ENCODE measurements at places on chromosomes 1 and 21. TPM values are rescaled to one million over a fixed set of nuclear protein-coding genes. Genes with fewer than 3 reads are reported as not detected.
A peak's percentile ranks its signal among the peaks of the same experiment; 100 is the strongest.

ATP6V1G3 gene
- not detected for total RNA-seq

CRP gene
- not detected for total RNA-seq

ITLN2 gene
- total RNA-seq, result not detected

SPRR5 gene
- total RNA-seq, result not detected

MTF1 gene
- 5.6 TPM for total RNA-seq

LCE6A gene
- not detected for total RNA-seq

GRCh38 chr1:157595356-157595755 lies 2.5 kb downstream of the FCRL4 start:
- no peak for DNase-seq

DNA sequence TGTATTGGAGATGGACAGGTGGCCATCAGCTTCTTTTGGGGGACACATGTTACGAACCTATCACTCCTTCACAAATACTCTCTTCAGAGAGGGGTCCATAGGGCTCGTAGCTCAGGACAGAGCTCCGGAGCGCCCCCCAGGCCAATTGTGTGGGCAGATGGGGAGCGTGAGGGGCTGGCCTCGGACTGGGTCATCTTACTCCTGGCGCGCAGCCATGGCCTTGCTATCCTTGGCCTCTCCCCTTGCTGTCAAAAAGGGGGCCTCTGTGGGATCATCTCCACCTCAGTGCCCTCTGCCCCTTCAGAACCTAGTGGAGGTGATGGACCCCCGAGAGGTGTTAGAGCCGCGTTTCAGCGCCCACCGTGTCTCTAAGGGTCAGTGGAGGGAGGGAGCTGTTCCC lies 35.0 kb downstream of the ATP5PO start:
- DNase-seq, result no peak

GRCh38 chr1:115184260-115184950 lies 95.1 kb upstream of the TSPAN2 start:
- no peak for DNase-seq

GRCh38 chr1:62508187-62508758 lies 71.4 kb downstream of the USP1 start:
- DNase-seq, result peak; percentile 17

GRCh38 chr1:20729990-20730689 lies 2.4 kb downstream of the SH2D5 start:
- DNase-seq, result no peak

- peak; percentile 84 for DNase-seq
Measured at GRCh38 chr1:27527890-27528817, 38.2 kb upstream of the WASF2 start.

GRCh38 chr1:82299056-82299455 lies 498.3 kb downstream of the ADGRL2 start:
- no peak for DNase-seq

DNA sequence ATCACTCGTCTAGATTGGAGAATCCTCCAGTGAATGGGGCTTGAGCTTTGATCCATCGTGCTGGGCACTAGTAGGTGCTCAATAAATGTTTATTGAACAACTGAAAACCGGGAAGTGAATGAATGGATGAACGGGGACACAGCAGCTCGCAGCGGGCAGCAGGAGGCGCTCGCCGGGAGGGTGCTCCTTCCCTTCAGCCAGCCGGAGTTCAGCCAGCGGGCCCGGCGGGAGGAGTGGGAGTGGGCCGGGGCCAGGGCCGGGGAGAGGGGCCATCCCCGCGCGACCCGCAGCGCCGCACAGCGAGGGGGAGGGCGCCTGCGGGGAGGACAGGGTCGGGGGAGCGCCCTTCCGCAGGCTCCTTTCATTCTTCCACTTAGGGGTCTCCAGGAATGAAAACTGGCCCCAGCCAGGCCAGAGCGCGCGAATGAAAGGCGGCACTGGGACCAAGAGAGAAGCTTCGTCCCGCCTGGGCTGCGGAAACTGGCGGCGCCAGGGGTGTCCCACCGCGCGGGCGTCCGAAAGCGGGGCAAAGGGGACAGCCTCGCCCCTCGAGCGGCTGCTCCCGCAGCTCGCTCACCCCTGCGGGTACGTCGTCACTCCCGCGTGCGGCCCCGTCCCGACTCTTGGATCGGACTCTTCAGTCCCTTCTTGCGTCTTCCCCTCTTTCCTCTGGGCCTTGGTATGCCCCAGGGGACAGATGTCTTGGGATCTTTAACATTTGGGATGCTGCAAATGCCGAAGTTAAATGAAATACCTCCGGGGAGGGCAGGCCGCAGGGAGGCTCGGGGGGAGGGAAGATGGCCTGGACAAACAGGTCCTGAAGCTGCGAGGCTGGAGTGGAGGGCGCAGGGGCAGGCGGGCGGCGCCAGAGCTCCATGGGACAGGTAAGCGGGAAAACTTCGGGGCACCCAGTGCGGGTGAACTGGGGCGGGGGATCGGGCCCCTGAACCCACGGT lies 3.6 kb upstream of the INAVA start:
- peak; percentile 91 for DNase-seq

GRCh38 chr1:58618303-58618702 lies 41.3 kb upstream of the TACSTD2 start:
- DNase-seq, result no peak

DNA sequence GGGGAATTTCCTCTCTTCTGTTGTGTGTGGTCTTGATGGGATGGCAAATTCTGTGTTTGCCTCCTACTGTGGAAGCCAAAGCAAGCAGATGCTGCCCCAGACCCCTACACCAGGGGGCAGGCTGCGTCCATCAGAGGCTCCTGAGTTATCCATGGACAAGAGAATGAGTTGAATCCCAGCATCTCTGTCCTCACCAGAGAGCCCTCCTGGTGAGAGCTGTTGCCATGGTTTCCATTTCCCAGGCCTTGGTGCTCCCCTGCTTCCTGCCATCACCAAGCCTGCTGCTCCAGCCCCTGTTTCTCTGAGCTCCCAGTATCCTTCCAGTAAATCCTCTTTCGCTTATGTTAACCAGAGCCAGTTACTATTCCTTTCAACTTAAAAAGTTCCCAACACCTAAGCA lies 20.4 kb upstream of the GNG12 start:
- peak; percentile 95 for DNase-seq

- no peak for DNase-seq
Measured at GRCh38 chr1:173355281-173356031, 121.7 kb upstream of the PRDX6 start.

DNA sequence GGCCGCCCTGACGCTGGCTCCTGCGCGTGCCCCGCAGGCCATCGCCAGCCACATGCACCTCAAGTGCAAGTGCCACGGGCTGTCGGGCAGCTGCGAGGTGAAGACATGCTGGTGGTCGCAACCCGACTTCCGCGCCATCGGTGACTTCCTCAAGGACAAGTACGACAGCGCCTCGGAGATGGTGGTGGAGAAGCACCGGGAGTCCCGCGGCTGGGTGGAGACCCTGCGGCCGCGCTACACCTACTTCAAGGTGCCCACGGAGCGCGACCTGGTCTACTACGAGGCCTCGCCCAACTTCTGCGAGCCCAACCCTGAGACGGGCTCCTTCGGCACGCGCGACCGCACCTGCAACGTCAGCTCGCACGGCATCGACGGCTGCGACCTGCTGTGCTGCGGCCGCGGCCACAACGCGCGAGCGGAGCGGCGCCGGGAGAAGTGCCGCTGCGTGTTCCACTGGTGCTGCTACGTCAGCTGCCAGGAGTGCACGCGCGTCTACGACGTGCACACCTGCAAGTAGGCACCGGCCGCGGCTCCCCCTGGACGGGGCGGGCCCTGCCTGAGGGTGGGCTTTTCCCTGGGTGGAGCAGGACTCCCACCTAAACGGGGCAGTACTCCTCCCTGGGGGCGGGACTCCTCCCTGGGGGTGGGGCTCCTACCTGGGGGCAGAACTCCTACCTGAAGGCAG lies 23.4 kb upstream of the ARF1 start:
- DNase-seq, result no peak

- no peak for DNase-seq
Measured at GRCh38 chr1:6325482-6325881, 64.6 kb upstream of the GPR153 start.

GRCh38 chr1:188660572-188660971 lies 1817.1 kb downstream of the BRINP3 start:
- no peak for DNase-seq

- no peak for DNase-seq
Measured at GRCh38 chr1:233707880-233708815, 94.2 kb downstream of the KCNK1 start.

GRCh38 chr1:27136998-27137542 lies 17.9 kb downstream of the SLC9A1 start:
- DNase-seq, result no peak

DNA sequence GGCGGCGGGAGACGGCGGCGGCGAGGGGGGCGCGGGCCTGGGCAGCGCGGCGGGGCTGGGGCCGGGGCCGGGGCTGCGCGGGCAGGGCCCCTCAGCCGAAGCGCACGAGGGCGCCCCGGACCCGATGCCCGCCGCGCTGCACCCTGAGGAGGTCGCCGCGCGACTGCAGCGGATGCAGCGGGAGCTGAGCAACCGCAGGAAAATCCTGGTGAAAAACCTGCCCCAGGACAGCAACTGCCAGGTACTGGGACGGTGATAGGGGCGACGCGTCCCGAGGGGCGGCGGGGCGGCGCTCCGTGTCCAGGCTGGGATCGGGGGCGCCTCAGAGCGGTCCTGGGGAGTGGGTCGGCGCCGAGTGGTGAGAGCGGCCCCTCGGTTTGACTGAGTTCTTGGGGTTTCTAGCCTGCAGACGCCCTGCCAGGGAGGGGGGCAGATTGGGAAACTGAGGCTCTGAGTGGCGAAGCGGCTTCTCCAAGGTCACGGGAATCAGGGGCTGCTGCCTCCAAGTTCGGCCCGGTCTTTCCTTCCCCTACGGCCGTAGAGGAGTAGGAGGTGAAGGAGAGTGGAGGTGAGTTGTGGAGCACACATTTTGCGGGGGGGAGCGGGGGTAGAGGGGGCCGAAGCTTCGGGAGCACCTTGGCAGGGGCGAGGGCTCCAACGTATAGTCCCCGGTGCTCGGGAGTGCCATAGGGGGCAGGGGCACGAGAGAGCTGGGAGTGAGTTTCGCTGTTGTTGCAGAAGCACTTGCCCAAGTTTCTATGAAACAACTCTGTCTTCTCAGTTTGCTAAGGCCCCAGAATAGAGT lies 508 bp downstream of the RAVER2 start:
- peak; percentile 26 for DNase-seq
